Epithelial cell of proximal tubule (primary cell): ENCODE measurements at places on chromosomes 12 and 14. TPM values are rescaled to one million over a fixed set of nuclear protein-coding genes. Genes with fewer than 3 reads are reported as not detected.

- no peak for DNase-seq
Measured at GRCh38 chr14:32813401-32813800, 125.3 kb upstream of the NPAS3 start.

- DNase-seq: no peak
Measured at GRCh38 chr12:2395354-2395977, 342.7 kb downstream of the CACNA1C start.

- DNase-seq: no peak
Measured at GRCh38 chr14:22839159-22839779, 2.9 kb downstream of the MMP14 start.

DNA sequence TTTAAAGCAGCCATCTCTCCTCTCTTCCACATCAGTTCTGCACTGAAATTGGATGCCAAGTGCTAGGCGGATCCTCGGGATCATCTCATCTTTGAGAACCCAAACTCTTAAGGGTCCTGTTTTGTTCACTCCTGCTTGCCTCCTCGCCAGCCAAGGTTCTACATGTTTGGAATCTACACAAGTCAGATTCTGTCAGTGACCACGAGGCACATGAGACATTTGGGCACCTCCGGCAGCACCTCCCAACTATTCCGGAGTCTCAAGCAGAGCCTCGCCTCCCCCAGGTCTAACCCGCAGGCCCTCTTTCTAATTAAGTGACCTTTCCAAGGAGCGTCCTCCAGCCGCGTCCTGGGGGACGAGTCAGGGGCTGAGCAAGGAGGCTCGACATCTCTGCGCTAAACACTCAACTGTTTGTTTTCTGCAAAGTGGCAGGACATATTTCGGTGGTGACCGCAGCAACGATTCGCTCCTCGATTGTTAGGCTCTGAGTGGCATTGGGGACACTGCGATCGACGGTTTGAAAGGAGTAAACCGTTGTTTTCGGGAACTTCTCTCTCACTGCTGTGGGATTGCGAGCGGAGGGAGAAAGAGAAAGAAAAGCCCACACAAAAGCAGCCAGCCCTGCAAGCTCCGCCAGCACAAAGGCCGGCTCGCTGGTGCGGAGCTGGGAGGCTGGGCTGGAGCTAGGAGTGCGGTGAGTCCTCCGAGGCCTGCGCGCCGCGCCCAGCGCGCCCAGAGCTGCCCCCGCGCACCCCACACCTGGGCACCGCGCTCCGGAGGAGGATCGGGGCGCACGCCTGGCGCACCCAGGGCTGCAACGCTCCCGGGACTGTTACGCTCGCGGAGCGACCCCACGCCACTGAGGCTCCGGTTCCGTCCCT lies 640 bp downstream of the ARMH4 start:
- no peak for DNase-seq

GRCh38 chr14:35050652-35051051 lies 4.6 kb downstream of the FAM177A1 start:
- no peak for DNase-seq

DNA sequence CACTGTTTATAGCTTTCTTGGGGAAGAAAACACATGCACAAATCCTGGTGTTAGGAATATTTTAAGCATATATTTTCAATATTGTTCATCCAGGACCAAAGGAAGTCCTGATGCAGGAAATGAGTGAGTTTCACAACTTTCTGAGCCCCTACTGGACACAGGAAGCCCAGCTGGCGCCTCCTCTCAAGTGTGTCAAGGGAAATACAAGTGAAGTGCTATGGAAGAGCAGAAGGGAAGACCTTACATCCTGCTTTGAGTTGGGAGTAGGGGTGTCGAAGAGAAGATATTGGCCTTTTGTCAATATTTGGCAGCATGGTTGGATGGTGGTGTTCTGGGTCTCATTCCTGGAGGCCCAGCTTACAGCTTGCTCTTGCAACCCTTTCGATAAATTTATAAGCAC lies 66.1 kb upstream of the ZDHHC17 start:
- DNase-seq: no peak

DNA sequence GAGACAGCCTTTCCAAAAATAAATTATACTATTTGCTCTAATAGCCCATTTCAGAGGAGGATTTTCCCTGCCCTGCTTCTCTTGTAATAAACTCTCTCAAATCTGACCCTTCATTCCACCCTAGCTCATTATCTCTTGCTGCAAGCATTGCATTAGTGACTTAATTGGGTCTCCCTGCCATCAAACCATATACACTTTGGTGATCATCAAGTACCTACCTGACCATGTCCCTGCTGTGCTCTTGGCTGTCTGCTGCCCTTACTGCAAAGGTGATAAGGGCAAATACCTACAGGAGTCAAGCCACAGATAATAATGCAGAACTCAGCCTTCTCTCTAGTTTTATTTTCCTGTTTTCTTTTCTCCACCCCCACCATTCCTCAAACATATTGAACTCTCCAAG lies 88.4 kb downstream of the LIN7A start:
- DNase-seq: no peak

- DNase-seq: peak; percentile 10
Measured at GRCh38 chr12:48000878-48001504, 3.3 kb downstream of the COL2A1 start.

GRCh38 chr12:49823951-49824350 lies 4.3 kb downstream of the NCKAP5L start:
- no peak for DNase-seq

DNA sequence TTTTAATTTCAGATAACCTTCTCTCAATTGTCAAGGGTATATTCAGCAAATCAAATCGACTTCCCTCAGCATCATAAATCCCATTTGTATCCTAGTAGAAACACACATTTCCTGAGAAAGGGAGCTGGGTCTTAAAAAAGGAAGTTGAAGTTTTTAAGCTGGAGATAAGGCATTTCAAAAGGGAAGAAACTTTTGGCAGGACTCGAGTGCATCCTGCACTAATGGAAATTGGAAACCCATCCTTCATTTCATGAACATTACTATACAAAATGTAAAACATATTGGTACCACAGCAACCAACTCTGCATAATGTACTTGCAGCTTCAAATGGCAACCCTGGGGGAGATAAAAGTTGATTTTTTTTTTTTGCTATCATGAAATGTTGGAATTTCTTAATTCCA lies 23.7 kb upstream of the TMCC3 start:
- DNase-seq: no peak

- DNase-seq: no peak
Measured at GRCh38 chr12:64097366-64098105, 124.6 kb downstream of the KICS2 start.

DNA sequence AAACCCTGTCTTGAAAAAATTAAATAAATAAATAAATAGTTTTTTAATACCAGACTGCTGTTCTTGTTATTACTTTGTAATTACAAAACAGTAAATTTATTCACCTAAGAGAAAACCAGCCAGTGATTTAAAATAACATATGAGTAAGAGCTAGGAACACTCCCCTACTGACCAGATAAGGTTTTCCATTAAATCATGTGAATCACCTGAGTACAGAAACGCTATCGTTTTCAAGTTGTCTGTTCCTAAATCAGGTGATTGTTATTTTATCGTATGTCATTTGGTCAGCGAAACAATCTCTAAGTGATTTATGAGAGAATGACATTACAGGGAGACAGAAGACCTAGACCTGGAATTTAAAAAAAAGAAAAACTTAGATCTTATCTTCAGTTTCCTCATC lies 47.3 kb downstream of the RPS29 start:
- DNase-seq: no peak

- DNase-seq: no peak
Measured at GRCh38 chr14:73472185-73473114, 14.1 kb upstream of the NUMB start.

- no peak for DNase-seq
Measured at GRCh38 chr12:130093380-130093779, 68.9 kb upstream of the FZD10 start.

- DNase-seq: no peak
Measured at GRCh38 chr14:68553311-68553710, 239.6 kb downstream of the ZFP36L1 start.

DNA sequence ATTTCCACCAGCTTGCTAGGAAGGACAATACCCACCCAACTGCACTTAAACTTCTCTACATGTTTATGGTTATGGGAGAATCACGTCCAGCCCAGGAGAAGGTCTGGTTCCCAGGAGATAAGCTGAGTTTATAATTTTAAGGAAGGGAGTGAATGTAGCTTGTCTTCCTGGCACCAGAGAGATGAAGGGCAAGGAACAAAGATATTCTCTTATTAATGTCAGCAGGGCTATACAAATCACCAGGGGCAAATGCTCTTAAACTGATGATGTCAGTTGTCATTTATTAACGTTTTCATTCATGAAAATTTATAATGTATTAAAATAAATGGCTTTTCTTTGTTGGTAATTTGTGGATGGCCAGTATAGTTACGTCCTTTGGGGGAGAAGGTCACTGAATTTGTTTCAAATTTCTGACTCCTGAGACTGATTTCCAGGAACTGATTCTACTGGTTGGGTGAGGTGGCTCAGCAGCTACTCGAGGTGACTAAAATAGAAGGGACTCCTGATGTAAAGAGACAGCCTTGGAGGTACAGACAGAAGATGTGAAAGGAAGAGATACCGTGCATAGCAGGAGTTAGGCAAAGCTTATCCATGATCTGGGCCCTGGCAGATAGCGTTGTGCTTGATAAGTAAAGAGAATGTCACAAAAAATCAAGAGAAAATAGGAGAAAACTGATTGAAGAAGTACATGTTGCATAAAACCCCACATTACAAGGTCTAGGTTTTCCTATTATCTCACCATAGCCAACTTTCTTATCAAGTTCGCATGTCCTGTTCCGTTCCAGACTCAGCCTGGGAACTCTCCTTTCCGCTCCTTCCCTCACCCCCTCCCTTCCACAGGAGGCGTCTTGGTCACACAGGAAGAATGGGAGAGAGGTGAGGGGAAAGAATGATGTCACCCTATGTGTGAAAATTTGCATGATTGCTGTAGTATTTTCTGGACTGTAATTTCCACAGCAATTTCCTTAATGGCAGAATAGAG lies 367.1 kb upstream of the FAR2 start:
- no peak for DNase-seq

- no peak for DNase-seq
Measured at GRCh38 chr12:6708960-6709394, 8.4 kb upstream of the PIANP start.

- no peak for DNase-seq
Measured at GRCh38 chr12:97555547-97556187, 93.1 kb downstream of the RMST start.

- DNase-seq: no peak
Measured at GRCh38 chr12:66140731-66141130, 10.2 kb upstream of the LLPH start.

- DNase-seq: no peak
Measured at GRCh38 chr14:34863844-34864243, 11.3 kb downstream of the BAZ1A start.

DNA sequence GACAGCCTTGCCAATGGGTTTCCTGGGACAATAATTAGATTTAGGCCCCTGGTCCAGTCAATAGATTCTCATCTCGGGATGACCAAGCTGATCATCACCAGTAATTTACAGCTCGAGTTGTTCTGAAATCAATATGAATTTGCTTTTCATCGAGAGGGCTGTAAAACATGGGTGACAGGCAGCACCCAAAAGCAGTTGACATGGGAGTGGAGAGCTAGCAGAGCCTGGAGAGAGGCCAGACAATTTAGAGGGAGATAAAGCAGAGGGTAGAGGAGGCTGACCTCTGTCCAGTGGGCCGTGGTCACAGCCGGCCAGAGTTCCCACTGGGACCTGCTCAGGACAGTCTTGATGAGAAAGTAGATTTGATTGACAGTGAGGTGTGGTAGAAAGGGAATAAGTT lies 157.3 kb downstream of the ASCL4 start:
- DNase-seq: no peak

- no peak for DNase-seq
Measured at GRCh38 chr14:21025371-21026273, 761 bp upstream of the NDRG2 start.

GRCh38 chr12:96436366-96437170 lies 36.3 kb upstream of the CDK17 start:
- DNase-seq: no peak

DNA sequence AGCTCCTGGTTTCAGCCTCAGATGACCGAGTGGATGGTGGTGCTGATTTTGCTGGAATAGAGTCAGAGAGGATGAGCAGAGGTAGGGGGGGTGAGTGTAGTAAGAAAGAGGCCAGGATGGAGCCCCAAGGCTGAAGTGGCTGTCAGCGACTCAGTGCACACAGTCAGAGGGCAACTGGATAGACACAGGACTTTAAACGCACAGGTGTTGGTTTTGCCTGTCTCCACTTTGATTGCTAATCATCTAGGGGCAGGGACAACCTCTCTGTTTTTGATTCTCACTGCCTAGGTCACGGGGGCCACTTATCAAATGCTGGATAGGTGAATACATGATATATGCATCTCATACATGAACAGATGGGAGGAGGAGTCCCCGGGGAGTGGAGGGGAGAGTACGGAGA lies 99.5 kb downstream of the EGLN3 start:
- no peak for DNase-seq

Gene TSPAN9
- 20.5 and 21.6 TPM in 2 replicates for total RNA-seq

Gene TCTN1
- total RNA-seq: 11.4 and 15.3 TPM in 2 replicates

Gene KRT83
- total RNA-seq: not detected in 2 replicates

Gene SLC24A4
- not detected in 2 replicates for total RNA-seq

Gene MMP19
- 1.2 and 1.3 TPM in 2 replicates for total RNA-seq

Gene PLBD1
- 12.4 and 14.2 TPM in 2 replicates for total RNA-seq

Gene CLEC9A
- total RNA-seq: not detected in 2 replicates

Gene TROAP
- total RNA-seq: 31.7 and 45.4 TPM in 2 replicates
